ENCODE measurements at places on chromosomes 5 and 9.

DNA sequence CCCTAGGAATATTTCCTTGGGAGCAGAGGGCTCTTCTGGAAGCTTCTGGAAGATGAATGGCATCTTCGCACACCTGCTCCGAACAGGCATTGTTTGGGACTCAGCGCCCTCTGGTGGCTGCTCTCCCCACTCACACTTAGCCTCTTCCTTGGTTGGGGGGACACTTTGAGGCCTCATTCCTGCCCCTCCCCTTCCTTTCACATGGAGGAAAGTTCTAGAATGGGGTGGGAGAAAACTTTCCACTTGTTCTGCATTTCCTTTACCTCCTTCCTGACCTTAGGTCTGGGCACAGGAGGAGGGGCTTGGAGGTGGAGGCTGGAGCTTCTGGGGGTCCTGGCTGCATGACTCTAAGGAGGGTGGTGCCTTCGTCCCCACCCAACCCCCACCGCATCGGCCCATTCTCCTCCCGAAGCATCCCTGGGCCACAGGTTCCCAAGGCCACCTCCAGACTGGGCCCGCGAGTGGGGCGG lies 19.3 kb upstream of the SMIM32 start:
- DNase-seq: no peak

GRCh38 chr9:93676310-93677047 lies 100.1 kb downstream of the PHF2 start:
- DNase-seq: no peak

- no peak for DNase-seq
Measured at GRCh38 chr5:57082441-57083067, 91.3 kb upstream of the GPBP1 start.

- DNase-seq: no peak
Measured at GRCh38 chr9:87714819-87715218, 11.1 kb upstream of the CTSL start.

GRCh38 chr5:127429928-127430327 lies 87.5 kb upstream of the PRRC1 start:
- DNase-seq: no peak

DNA sequence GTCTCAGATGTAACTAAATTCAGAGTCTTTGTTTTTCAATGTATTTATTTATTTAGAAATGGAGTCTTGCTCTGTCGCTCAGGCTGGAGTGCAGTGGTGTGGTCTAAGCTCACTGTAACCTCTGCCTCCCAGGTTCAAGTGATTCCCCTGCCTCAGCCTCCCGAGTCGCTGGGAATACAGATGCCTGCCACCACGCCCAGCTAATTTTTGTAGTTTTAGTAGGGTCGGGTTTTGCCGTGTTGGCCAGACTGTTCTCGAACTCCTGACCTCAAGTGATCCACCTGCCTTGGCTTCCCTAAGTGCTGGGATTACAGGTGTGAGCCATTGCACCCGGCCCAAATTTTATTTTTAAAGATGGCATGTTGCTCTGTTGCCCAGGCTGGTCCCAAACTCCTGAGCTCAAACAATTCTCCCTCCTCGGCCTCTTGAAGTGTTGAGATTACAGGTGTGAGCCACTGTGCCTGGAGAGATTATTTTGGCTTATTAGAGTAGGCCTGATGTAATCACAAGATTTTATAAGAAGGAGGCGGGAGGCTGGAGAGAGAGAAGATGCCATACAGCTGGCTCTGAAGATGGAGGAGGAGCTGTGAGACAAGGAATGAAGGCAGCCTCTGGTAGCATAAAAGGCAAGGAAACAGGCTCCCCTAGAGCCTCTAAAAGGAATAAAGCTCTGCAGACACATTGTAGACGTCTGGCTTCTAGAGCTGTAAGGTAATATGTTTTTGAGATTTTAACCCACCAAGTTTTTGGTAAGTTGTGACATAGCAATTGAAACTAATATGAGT lies 12.9 kb upstream of the KLF9 start:
- no peak for DNase-seq

DNA sequence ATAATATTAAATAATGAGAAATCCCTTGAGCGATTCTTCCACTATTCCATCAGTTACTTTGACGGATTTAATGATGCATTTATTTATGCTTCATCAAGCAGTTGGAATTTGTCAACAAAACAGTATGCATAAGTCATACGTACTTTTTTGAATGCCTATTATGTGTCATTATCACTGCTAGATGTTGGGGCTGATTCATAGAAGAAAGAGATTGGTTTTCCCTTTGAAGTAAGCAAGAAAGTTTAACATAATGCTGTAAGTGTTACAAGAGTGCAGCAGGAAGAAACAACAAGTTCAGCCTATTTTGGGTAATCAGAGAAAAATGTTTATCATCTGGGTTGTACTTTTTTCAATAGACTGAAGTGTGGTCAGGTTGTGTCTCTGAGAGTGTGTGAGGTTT lies 121.2 kb upstream of the RANBP3L start:
- DNase-seq: no peak

GRCh38 chr5:132962429-132963021 lies 909 bp downstream of the AFF4 start:
- DNase-seq: no peak

- no peak for DNase-seq
Measured at GRCh38 chr5:118008779-118009178, 979.6 kb downstream of the DTWD2 start.

DNA sequence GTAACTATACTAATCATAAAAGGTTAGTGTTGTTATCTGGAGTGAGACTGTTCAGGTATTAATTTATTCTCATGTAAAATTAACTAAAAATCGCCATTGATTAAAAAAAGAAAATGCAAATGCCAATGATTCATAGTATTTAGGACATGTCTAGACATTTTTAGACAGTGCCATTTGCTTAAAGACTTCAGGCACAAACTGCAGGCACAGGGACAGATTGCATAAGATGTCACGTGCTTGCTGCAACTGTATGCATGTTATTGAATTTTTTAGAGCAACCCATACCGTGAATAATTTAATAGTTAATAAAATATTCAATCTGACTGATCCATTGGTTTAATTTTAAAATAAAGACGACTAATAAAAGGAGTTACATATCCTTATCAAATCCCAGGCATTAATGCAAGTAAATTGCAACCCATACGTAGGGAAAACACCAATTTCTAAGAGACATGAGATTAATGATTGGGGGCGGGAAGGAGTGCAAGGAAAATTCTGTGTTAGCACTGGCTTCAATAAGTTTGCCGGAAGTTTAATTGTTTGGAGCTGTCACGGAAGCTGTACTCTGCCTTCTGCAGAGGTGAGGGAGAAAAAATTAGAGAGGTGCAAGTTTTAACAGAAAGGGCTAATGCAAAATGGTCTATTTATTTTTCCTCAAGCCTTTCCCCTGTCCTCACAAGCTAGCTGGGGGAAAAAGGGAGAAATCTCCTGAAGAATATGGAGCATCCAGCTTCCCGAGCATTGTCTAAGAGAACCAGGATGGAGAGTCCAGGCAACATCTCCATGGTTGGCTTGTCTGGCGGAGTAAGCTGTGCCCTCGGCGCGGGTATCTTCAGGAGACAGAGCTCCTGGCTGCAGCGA lies 2.9 kb downstream of the EDIL3 start:
- DNase-seq: no peak
